Umbilical cord (tissue), 2 donors: ENCODE measurements at places on chromosomes 1 and 21. TPM values are rescaled to one million over a fixed set of nuclear protein-coding genes. Genes with fewer than 3 reads are reported as not detected.

- DNase-seq = no peak
These were observed 108.8 kb upstream of the KCNK1 start for GRCh38 chr1:233505130-233505529.

GRCh38 chr1:185388346-185388745, 71.3 kb upstream of the IVNS1ABP start:
- no peak for DNase-seq

GRCh38 chr21:44916965-44917364, 3.7 kb downstream of the ITGB2 start:
- DNase-seq = no peak

DNA sequence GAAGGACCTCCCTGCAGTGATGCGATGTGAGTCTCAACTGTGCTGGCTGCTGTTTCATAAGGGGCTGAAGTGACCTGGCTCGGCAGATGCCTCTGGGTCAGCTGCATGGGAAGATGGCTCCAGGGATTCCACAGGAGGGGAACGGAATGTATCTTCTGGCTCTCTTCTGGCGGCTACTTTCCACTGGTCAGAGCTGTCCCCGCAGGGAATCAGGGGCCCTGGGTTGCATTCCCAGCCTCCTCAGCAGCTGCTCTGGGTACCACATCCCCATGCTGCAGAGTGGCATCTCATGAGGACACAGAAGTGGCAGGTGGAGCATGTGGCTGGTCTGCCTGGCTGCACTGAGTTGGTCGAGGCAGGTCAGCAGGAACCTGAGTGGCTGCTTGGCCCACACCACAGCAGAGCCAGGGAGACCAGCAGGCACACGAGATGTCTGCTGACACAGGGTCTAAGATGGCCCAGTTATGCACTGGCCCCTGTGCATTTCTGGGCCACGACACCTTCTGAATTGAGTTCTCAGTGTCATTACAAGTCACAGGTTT, 42.8 kb downstream of the POFUT2 start:
- DNase-seq = no peak

- DNase-seq = no peak
These were observed 5.3 kb upstream of the MAP3K7CL start for GRCh38 chr21:29125191-29125590.

GRCh38 chr1:29581256-29581655, 344.9 kb downstream of the PTPRU start:
- no peak for DNase-seq

Gene KRTAP11-1
- total RNA-seq = 2.4 TPM

Gene FBXO2
- total RNA-seq = 4.1 TPM
